ENCODE measurements at places on chromosomes 13 and 19.

DNA sequence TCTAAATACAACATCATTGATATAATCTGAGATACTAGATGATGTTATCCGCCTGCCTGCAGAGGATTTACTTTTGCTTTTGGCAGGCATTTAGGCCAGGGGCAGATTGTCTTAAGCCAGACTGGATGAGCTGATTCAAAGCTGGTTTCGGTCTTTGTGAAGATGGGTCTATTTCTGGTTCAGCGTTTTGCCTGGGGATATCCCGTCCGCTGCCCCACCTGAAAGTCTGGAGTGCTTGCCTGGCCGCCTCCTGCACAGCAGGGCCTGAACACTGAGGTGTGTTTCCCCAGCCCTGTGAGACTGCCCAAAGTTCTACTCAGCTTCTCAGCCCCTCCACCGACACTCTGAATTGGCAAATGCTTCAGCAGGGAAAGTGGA is 149.7 kb downstream of the KATNAL1 start:
- peaks cover 25% of the 10 kb centered on the region for H3K4me1 ChIP-seq
- H3K27me3 ChIP-seq = no peaks in the 10 kb centered on the region
- no peak overlapping the region for H3K4me3 ChIP-seq
- DNase-seq = no peak

DNA sequence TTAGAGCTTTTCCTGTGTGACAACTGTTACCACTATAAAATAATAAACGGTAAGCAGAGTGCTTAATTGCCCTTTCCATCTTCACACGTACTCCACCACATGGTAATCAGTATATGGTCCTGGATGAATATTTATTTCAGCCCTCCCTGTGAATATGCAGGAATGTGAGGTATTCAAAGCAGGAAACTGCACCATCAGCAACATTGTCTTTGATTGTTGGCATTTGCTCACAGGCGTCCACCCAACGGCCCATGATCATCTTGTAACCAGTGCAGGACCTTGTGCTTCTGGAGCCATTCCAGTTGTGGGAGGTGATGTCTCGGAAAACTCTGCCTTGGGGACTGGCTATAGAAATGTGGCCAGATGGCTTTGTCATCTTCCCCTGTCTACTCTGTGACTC is 132.6 kb downstream of the COG6 start:
- no peaks in the 10 kb centered on the region for H3K36me3 ChIP-seq
- no peaks in the 10 kb centered on the region for H3K27me3 ChIP-seq
- H3K27ac ChIP-seq = no peak overlapping the region
- peaks cover 5% of the 10 kb centered on the region for H3K4me1 ChIP-seq

GRCh38 chr19:8396563-8397203 is 6.5 kb downstream of the RAB11B start:
- no peak overlapping the region for H3K4me3 ChIP-seq
- peaks cover 18% of the 10 kb centered on the region for H3K4me1 ChIP-seq
- peak overlapping the region; percentile 6 for H3K27ac ChIP-seq
- no peaks in the 10 kb centered on the region for H3K27me3 ChIP-seq
- peak; percentile 62 for DNase-seq

- H3K27me3 ChIP-seq = no peaks in the 10 kb centered on the region
- peaks cover 27% of the 10 kb centered on the region for H3K36me3 ChIP-seq
- H3K4me1 ChIP-seq = peaks cover 25% of the 10 kb centered on the region
- H3K4me3 ChIP-seq = no peak overlapping the region
- H3K27ac ChIP-seq = no peak overlapping the region
Measured at GRCh38 chr13:112574834-112575613, 12.9 kb downstream of the TUBGCP3 start.

DNA sequence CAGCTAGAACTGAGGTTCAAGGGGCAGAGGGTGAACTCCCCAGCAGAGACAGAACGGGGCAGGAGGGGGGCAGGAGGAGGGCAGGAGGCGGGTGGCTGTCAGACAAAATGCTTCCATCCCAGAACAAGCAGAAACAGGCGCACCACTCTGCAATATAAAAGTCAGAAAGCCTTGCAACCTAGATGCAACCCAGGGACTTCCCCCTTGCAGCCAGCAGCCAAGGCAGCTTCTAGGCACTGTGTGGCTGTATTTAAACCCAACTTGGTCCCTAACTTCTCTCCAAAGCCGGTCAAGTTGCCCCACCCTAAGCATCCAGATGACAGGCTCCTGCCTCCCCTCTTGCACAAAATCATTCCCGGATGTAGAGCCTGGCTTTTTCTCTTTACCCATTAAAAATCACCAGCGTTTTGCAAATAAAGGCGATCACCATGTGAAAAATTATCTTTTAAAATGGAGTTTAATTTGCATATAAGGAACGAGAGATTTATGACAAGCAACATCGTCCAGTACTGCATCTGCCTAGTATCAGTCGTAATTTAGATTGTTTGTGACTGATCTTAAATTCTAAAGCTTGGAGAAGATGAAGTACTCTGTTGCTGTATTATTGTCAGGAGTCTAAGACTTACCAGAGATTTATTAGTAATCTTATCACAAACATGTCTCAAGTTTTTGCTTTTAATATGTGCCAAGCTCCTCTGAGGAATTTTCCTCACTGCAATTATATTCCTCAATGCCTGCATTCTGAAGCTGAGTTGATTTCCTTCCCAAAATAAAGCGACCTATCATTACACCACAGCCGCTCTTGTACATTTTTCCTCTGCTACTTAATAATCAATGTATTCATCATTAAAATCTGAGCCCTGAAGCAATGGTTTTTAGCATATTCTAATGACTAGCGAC is 307.1 kb upstream of the ZNF507 start:
- H3K36me3 ChIP-seq = no peaks in the 10 kb centered on the region
- no peaks in the 10 kb centered on the region for H3K4me1 ChIP-seq
- no peak overlapping the region for H3K4me3 ChIP-seq
- H3K27me3 ChIP-seq = peaks cover 14% of the 10 kb centered on the region
- DNase-seq = no peak
- H3K27ac ChIP-seq = no peak overlapping the region

DNA sequence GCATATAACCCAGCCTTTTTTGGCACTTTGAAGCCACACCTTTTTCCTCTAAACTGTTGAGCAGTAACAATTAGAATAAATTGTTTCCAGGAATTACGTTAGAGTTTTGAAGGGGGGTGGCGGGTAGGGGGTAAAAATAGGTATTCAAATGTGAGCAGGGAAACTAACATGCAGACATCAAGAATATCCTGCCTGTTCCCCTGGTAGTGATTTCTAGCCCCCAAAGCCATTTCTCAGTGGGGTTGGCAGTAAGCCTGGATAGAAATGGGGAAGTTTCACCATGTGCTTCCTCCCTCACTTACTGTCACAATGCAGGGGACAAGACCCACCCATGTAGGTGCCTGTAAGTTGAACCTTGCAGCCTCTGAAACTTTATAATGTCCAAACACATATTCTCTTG is 3.8 kb downstream of the DOCK9 start:
- H3K4me1 ChIP-seq = peaks cover 33% of the 10 kb centered on the region
- no peak for DNase-seq
- no peak overlapping the region for H3K4me3 ChIP-seq

DNA sequence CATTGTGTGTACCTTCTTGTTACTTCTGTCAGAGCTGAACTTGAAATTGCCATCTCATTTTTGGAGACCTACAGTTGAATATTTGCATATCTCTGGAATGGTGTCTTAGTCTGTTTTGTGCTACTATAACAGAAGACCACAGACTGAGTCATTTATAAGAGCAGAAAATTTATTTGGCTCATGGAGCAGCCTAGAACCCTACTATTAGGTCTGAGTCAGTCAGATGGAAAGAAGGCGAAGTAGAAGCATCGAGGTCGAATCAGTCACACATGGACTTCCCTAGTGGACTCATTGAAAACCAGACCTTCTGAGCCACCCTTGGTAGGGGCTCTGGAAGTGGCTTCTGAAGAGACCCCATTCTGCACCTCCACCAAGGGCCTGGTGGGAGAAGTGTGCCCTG is 33.9 kb upstream of the TPT1 start:
- no peaks in the 10 kb centered on the region for H3K27me3 ChIP-seq
- peaks cover 2% of the 10 kb centered on the region for H3K36me3 ChIP-seq
- DNase-seq = no peak
- peaks cover under 1% of the 10 kb centered on the region for H3K4me1 ChIP-seq
- H3K27ac ChIP-seq = no peak overlapping the region

- peaks cover 20% of the 10 kb centered on the region for H3K27me3 ChIP-seq
- no peak overlapping the region for H3K27ac ChIP-seq
- peaks cover 8% of the 10 kb centered on the region for H3K4me1 ChIP-seq
Measured at GRCh38 chr19:45767410-45767880, 1.6 kb downstream of the SIX5 start.

DNA sequence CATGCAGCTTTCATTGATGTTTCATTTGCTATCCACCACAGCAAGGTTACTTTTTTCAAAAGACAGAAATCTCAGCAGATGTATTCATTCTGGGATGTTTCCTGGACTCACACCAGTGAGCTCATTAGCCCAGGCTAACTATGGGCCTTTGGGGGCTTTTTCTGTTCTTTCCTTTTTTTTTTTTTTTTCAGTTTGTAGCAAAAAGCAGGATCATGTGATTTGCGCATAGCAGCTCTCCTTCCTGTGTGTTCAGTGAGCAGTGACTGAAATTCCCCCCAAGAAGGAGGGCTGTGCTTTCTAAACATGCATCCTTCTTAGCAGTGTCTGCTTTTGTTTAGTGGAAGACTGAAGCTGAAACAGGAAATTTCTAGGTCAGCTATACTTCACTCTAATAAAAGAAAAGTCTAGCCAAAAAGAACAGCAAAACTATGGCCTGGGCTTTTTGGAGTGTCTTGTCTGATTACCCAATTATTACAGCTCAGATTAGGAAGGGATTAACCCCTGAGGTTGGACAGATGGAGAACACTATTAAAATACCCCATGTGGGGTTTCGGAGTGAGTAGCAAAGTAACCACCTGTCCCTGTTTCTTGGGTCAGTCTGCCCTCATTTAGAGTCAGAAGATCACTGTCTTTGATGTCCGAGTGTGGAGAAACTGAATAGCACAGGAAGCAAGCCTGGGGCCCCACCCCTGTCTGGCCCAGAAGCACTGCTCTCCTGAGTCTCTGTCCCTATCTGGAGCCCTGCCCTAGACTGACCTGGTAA is 8.9 kb upstream of the AMER2 start:
- no peak overlapping the region for H3K4me3 ChIP-seq
- H3K27ac ChIP-seq = no peak overlapping the region
- no peak for DNase-seq
- H3K36me3 ChIP-seq = no peaks in the 10 kb centered on the region
- no peaks in the 10 kb centered on the region for H3K4me1 ChIP-seq
- peaks cover 29% of the 10 kb centered on the region for H3K27me3 ChIP-seq

DNA sequence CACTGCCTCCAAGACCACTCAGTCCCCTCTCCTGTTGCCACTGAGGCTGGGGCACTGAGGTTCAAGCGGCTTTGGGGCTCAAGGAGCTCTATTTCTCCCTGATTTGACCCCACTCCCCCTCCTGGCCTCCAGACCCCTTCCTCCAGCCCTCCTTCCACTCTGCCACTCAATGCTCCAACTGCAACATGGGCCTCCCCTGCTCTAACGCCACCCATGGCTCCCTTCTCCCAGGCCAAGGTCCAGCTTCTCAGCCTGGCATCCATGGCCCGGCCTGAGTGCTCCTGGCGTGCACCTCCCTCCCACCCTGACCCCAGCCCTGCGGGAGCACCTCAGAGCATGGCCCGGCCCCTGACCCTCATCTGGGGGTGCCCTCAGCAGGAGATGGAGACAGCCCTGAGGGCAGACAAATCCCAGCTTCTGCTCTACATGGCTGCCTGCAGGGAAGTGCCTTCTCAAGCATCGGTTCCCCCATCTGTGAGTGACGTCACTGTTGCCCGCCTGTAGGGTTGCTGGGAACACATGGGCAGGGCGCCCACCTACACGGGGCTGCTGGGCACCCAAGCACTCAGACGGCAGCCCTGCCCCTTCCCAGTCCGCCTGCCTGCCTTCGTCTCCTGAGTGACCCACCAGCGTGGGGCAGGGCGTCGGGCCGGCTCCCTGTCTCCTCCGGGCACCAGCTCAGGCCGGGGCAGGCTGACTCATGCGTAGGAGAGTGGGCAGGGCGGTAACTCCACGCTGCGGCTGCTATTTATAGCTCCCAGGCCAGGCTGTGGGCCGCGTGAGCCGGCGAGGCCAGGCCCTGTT is 1.6 kb upstream of the DIRAS1 start:
- no peak overlapping the region for H3K4me3 ChIP-seq
- DNase-seq = no peak
- peaks cover 27% of the 10 kb centered on the region for H3K27me3 ChIP-seq
- peaks cover 2% of the 10 kb centered on the region for H3K4me1 ChIP-seq
- H3K36me3 ChIP-seq = no peaks in the 10 kb centered on the region

GRCh38 chr13:40503011-40503410 is 163.4 kb downstream of the FOXO1 start:
- H3K27me3 ChIP-seq = no peaks in the 10 kb centered on the region
- no peak overlapping the region for H3K27ac ChIP-seq
- DNase-seq = no peak
- no peak overlapping the region for H3K4me3 ChIP-seq
- no peaks in the 10 kb centered on the region for H3K36me3 ChIP-seq

GRCh38 chr19:58038688-58039204 is 4.9 kb downstream of the ZSCAN1 start:
- H3K36me3 ChIP-seq = peaks cover 10% of the 10 kb centered on the region
- no peak overlapping the region for H3K27ac ChIP-seq
- no peak for DNase-seq
- no peak overlapping the region for H3K4me3 ChIP-seq

DNA sequence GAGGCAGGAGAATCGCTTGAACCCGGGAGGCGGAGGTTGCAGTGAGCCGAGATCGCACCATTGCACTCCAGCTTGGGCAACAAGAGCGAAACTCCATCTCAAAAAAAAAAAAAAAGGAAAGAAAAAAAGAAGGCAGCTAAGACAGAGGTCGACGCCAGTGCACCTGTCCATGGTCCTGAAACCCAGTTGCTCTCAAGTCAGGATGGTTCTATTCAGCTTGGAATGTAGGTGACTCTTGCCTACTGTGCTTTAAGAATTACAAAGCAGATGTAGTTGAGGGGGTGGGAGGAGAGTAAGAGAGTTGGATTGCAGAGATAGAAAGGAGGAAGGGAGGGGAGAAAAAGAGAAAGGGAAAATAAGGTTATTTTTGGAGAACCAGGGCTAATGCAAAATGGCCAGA is 18.7 kb downstream of the CACNG7 start:
- no peaks in the 10 kb centered on the region for H3K4me1 ChIP-seq
- no peak overlapping the region for H3K4me3 ChIP-seq
- H3K27me3 ChIP-seq = no peaks in the 10 kb centered on the region
- H3K27ac ChIP-seq = no peak overlapping the region
- no peaks in the 10 kb centered on the region for H3K36me3 ChIP-seq
- DNase-seq = no peak

GRCh38 chr19:40594255-40594654 is 6.9 kb upstream of the LTBP4 start:
- DNase-seq = no peak
- peaks cover 10% of the 10 kb centered on the region for H3K36me3 ChIP-seq
- H3K4me3 ChIP-seq = no peak overlapping the region
- H3K27me3 ChIP-seq = peaks cover 25% of the 10 kb centered on the region

GRCh38 chr13:24563087-24563486 is 50.5 kb upstream of the PARP4 start:
- H3K36me3 ChIP-seq = no peaks in the 10 kb centered on the region
- H3K4me3 ChIP-seq = no peak overlapping the region
- no peak for DNase-seq
